ENCODE measurements at places on chromosomes 2 and 18.
A peak's percentile ranks its signal among the peaks of the same experiment; 100 is the strongest.

DNA sequence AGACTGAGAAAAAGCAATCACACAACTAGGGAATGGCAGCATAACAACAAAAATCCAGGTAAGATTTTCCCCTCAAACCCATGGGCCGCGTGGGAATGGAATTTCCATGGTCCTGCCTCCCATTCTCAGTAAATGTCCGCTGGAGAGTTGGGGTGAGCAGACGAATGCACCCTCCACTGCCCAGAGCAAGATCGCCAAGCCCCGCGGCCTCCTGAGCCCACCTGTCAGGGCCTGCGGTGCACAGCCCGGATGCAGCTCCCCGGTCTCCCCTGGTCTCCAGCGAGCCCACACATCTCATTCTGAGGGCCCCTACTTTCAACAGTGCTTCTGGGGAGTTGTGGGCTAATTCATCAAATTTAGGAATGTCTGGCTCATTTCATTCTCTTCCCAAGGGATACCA, 327.4 kb upstream of the HS6ST1 start:
- DNase-seq = no peak

DNA sequence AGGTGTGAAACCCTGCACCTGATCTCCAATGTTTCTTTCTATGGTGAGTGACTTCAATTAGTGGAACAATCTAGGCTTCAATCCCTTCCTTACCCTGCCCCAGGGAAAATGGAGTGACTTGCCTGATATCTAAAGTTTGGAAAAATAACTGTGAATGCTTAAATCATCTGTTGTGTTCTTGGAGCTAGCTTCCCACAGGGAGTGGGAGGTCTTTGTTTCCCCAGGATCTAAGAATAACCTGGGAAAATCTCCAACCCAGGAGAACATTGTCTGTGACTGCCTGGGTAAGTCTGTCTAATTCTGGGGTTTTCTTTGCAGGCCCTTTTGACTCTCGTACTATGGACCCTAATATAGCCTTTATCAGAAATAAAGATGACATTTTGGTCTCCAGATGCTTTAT, 13.6 kb upstream of the LDAH start:
- DNase-seq = no peak

- no peak for DNase-seq
Observed at GRCh38 chr18:41992066-41992465, 37.0 kb downstream of the PIK3C3 start.

- no peak for DNase-seq
Observed at GRCh38 chr2:19529677-19530076, 171.3 kb upstream of the OSR1 start.

- DNase-seq = no peak
Observed at GRCh38 chr2:134137182-134137611, 116.7 kb upstream of the MGAT5 start.

DNA sequence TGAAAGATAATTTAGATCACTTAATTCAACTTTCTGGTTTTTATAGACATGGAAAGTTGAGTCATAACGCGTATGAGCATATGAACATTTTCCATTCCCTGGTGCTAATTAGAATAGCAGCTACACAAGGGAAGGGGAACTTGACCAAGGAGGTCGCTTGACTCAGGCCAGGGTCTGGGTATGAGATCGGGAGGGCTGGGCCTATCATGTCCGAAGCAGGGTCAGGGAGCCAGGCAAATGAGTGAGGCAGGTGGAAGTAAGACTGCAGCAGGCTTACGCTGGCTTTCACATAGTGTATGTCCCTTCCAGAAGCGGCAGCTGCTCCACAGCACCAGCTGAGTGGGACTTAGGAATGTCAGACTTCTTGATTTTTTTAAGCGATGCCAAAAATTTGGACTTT, 14.7 kb downstream of the RALB start:
- no peak for DNase-seq

DNA sequence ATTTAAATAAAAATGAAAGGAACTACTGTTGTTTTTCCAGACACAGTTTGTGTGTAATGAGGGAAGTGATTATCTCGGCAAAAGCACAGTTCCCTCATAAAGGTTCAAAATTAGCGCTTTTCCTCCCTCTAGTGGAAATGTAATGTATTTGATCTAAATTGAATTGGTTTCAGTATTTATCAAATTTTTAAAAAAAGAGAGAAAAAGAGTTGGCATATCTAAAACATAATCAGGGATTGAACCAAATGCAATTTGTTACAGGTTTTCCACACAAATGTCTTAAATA, 37.5 kb downstream of the CMPK2 start:
- DNase-seq = no peak

- DNase-seq = no peak
Observed at GRCh38 chr2:241639385-241639784, 1.9 kb downstream of the ATG4B start.

DNA sequence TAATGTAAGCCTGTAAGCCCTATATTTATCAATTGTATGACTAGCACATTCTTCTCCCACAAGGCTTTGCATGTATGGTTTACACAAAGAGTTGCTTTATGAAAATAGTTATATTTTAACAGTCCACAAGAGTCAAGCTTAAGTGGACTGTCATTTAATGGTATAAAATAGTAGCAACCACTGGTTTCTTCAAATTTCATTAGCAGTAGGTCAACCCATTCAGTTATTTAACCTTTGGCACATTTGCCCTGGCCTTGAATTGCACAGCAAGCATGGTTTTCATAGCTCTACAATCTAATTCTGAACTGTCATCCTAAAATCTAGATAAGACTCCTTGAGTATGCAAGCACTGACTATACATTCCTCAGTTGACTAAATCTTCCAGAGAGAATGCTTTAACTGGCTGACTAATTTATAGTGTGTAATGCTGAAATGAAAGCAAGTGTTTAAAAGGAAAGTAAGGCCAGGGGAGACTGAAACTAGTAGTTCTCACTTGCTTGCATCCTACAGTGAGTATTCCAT, 1.8 kb downstream of the DPP4 start:
- DNase-seq = no peak

GRCh38 chr2:230492107-230492506, 76.1 kb downstream of the SP100 start:
- no peak for DNase-seq

DNA sequence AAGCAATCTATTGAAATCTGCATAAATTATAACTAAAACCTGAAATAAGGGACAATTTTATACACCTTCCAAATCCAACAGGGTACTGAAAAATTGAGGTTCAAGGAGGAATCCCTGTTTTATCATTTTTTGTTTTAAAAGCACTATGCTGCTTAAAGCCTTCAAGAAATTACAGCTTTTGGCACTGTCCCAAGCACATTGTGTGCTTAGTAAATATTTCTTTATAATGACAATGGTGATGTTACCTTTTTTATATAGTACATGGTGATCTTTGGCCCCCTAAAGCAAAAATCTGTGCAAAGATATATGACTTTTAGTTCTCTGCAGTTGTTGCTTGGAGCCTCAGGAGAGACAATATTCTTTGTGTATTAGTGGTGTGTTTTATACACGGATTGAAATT, 71.6 kb upstream of the EFEMP1 start:
- no peak for DNase-seq

DNA sequence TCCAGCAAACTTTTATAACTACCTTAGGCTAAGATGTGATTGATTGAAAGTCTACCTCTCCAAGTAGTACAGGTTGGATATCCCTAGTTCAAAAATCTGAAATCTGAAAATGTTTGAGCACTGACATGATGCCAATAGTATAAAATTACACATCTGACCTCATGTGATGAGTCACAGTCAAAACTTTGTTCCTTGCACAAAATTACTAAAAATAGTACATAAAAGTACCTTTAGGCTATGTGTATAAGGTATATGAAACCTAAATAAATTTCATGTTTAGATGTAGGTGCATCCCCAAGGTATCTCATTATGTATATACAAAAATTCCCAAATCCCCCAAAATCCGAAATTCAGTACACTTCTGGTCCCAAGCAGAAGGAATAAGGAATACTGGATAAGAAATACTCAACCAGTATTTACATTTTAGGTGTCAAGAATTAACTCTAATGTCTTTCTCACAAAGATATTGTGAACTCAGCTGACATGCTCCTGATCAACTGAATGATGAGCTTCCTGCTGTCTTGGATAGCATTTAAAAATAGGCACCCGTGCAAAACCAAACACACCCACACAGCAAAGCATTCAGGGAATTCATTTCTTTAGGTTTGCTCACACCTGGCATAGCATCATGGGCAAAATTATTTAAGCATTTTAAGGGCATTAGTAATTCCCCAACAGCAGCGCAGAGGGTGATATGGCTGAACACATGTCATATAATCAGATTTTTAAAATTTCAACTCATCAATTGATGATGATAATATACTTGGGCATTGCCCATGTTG, 497.4 kb upstream of the MEIS1 start:
- DNase-seq = no peak

GRCh38 chr2:85326406-85327159, 1.2 kb downstream of the TGOLN2 start:
- peak; percentile 35 for DNase-seq

DNA sequence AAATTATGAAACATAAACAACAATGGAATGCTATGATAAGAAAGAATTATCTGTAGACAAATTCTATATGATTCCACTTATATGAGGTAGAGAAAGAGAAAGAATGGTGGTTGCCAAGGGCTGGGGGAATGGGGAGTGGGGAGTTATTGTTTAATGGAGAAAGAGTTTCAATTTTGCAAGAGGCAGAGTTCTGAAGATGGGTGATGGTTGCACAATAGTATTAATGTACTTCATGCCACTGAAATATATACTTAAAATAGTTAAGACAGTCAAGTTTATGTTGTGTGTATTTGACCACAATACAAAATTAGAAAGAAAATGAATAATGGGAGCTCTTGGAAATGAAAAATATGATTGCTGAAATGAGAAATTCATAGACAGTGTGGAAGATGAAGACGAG, 22.6 kb upstream of the FAM117B start:
- no peak for DNase-seq

- DNase-seq = no peak
Observed at GRCh38 chr2:238939074-238939473, 91.2 kb downstream of the TWIST2 start.

- DNase-seq = no peak
Observed at GRCh38 chr2:28750316-28751251, 1.0 kb upstream of the PPP1CB start.

DNA sequence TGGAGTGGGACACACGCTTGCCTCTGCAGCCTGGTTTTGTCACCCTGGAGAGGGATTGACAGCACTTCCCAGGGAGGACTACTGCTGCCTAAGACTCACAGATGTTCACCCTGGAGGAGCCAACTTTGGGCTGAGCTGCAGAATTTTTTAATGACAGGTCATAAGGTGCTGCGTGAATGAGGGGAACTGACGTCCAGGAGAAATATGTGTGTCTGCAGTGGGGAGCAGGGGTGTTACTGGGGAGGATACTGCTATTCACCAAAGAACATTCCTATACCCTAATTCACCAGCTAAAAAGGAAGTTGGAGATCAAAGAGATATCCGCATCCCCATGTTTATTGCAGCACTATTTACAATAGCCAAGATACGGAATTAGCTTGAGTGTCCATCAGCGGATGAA, 144.4 kb downstream of the MGAT5 start:
- no peak for DNase-seq

DNA sequence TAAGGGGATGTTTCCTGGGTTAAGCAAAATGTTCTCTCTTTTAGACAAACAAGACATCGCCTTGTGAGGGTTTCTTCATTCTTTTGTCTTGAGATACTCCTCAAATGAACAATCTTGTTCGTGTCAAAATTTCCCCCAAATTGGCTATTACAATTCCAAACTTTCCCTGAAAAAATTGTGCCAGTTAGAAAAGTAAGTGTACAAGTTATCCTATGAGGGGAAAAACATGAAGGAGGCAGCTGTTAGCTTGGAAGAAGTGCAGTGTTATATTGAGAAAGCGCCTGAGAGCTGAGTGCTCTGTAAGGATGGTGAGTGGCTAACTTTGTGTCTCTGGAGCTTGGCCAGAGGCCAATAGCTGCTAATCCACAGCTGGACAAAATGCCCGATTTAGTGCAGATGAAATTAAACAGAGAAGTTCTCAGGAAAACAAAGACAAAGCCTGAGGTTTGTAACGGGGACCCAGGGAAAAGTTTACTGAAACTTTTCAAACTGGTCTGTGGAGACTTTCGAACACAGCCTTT, 14.1 kb upstream of the PLEKHH2 start:
- no peak for DNase-seq

- no peak for DNase-seq
Observed at GRCh38 chr18:40159141-40160017, 1795.7 kb upstream of the PIK3C3 start.

- peak; percentile 42 for DNase-seq
Observed at GRCh38 chr2:36597532-36598377, at the start of gene FEZ2. FEZ2 (minus strand) TSS chr2:36598168; CDS start chr2:36598142, 26 bp downstream.

GRCh38 chr2:6914828-6915227, 2.4 kb upstream of the RNF144A start:
- DNase-seq = no peak

DNA sequence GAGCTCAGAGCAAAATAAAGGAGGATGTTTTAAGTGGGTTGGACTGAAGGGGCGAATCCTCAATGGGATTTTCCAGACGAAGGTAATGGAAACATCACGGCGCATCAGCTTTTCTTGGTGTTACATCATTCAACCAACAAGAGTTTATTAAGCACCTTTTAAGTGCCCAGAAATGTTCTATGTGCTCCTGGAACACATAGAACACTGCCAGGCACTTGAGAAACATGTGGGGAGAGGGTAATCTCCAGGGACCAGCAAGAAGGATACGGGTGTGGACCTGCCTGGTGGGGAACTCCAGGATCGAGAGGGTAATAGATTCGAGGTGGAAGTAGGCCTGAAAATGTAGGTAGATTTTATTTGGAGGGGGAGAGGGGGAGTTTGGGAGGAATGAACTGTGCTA, 168.6 kb downstream of the PRKCE start:
- no peak for DNase-seq

DNA sequence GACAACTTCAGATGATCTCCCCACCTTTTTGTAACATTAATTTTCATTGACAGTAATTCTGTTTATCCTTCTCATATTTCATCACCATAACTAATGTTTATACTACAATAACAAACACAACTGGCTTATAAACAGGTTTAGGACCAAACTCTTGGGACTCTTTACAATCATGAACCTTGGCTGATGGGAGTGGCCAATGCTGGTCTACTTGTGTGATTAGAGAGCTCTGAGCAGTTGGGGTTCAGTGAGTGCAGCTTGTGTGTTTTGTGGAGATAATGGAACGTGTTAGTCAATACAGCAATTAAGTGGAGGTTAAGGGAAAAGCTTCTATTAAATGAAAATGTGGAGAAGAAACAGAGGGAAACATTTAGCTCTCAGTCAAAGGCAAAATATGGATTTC, 207.1 kb downstream of the SPAG16 start:
- DNase-seq = no peak

GRCh38 chr18:21949326-21950015, 208.9 kb downstream of the MIB1 start:
- no peak for DNase-seq

DNA sequence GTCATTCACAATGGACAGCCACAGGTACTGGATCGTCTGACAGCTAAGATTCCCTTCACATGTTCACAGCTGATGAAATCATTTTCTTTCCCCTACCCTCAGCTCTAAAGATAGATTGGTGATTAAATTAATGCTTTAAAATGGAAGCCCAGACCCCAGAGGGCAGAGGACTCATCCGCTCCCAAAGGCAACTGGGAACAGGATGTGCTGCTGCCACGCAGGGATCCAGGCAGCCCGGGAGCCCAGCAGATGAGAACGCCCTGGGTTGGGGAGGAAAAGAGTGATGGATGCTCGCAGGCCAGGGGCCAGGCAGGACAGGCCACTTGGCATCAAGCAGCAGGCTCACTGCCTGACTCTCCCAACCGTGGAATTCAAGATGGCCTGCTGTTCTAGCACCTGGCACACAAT, 41.3 kb downstream of the HDHD2 start:
- DNase-seq = no peak

GRCh38 chr2:45826884-45827635, 175.6 kb downstream of the PRKCE start:
- no peak for DNase-seq

GRCh38 chr18:35167857-35168256, 73.0 kb upstream of the ZNF397 start:
- DNase-seq = no peak

Data from T-helper 9 cell (primary cell).